ENCODE measurements at places on chromosomes 4 and X. TPM values are rescaled to one million over a fixed set of nuclear protein-coding genes. Genes with fewer than 3 reads are reported as not detected.
A peak's percentile ranks its signal among the peaks of the same experiment; 100 is the strongest.

The CXorf49 gene
- not detected for polyA plus RNA-seq

- no peaks in the 10 kb centered on the region for H3K4me1 ChIP-seq
- no peaks in the 10 kb centered on the region for H3K36me3 ChIP-seq
Observed at GRCh38 chr4:167428156-167428555, 193.9 kb upstream of the SPOCK3 start.

The SHROOM3 gene
- polyA plus RNA-seq = 21.6 TPM

DNA sequence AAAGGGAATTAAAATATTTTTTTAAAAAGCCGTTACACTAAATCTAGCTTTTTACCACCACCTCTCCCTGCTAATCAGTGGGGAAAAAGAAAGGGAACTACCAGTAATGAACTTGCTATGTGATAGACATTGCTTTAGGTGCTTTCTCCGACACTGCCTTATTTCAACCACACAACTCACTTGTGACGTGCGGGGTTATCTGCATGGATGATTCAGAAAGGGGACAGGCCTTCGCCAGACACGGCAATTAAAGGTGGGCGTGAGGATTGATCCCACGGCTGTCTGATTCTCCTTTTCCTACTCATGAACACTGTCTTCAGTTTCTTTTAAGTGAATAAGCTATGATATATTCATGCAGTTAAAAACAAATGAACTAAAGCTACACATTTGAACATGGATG lies 882 bp upstream of the CXCR3 start:
- no peaks in the 10 kb centered on the region for H3K36me3 ChIP-seq
- no peak overlapping the region for H3K27ac ChIP-seq
- H3K4me3 ChIP-seq = no peak overlapping the region
- H3K4me1 ChIP-seq = no peaks in the 10 kb centered on the region

DNA sequence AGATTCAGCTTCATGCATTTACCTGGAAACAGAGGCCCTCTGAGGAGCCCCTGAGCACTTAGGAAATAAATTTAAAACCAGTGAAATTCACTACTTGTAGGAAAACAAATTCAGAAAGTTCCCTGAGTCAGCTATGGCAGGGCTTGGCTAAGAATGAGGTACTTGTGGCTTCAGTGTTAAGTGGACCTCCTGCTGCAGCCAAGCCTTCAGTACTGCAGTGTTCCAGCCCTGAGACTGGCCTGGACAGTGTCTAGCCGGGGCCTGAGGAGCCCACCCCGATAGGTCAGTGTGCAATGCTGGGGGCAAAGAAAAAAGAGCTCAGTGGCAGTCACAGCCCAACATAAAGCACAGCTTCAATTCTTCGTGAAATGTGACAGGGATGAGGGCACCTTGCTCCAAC lies 41.9 kb downstream of the F11 start:
- H3K36me3 ChIP-seq = no peaks in the 10 kb centered on the region
- no peaks in the 10 kb centered on the region for H3K27me3 ChIP-seq
- H3K4me1 ChIP-seq = no peaks in the 10 kb centered on the region
- no peak overlapping the region for H3K4me3 ChIP-seq
- DNase-seq = no peak

- H3K27ac ChIP-seq = no peak overlapping the region
- peak; percentile 25 for DNase-seq
- H3K27me3 ChIP-seq = no peaks in the 10 kb centered on the region
- H3K4me3 ChIP-seq = no peak overlapping the region
- H3K4me1 ChIP-seq = peaks cover 6% of the 10 kb centered on the region
Observed at GRCh38 chr4:101332424-101332823, 14.9 kb downstream of the PPP3CA start.

GRCh38 chr4:139642364-139642763 lies 23.3 kb upstream of the MGST2 start:
- H3K27me3 ChIP-seq = no peaks in the 10 kb centered on the region
- H3K4me3 ChIP-seq = no peak overlapping the region
- H3K36me3 ChIP-seq = no peaks in the 10 kb centered on the region
- DNase-seq = no peak
- H3K4me1 ChIP-seq = no peaks in the 10 kb centered on the region
- H3K27ac ChIP-seq = no peak overlapping the region

The SPACA5 gene
- polyA plus RNA-seq = not detected

DNA sequence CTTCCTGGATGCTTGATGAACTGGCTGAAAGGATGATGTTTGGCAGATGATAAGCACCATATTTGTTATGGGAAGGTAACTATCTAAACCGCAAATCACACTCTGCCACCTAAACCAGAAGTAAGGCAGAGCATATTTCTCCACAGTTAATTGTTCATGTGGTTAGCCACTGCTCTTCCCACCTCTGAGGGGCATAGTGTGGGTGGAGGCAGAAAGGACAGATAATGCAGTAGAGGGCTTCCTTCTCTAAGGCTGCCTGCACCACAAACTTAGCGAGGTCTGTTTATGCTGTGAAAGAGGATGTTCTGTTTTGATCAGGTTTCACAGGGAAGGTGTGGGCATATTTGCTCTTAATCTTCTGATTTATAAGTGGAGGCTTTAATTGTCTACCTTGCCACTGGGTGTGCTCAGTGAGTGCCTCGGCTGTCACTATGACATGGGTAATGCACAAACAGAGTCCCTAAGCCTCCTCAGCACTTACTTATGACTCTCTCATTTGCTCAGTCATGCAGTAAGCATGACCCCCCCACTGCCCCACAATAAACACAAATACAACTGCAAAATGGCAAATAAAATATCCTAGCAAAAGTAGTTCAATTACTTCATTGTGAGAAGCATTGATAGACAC lies 401.0 kb downstream of the TMA16 start:
- H3K36me3 ChIP-seq = no peaks in the 10 kb centered on the region
- H3K27me3 ChIP-seq = no peaks in the 10 kb centered on the region
- H3K27ac ChIP-seq = no peak overlapping the region
- no peak overlapping the region for H3K4me3 ChIP-seq
- H3K4me1 ChIP-seq = no peaks in the 10 kb centered on the region

The KCNE5 gene
- 0.33 TPM for polyA plus RNA-seq

- no peak overlapping the region for H3K27ac ChIP-seq
- no peak overlapping the region for H3K4me3 ChIP-seq
- peak; percentile 29 for DNase-seq
- H3K36me3 ChIP-seq = no peaks in the 10 kb centered on the region
- H3K4me1 ChIP-seq = no peaks in the 10 kb centered on the region
Observed at GRCh38 chr4:55338486-55338885, 7.6 kb upstream of the SRD5A3 start.

DNA sequence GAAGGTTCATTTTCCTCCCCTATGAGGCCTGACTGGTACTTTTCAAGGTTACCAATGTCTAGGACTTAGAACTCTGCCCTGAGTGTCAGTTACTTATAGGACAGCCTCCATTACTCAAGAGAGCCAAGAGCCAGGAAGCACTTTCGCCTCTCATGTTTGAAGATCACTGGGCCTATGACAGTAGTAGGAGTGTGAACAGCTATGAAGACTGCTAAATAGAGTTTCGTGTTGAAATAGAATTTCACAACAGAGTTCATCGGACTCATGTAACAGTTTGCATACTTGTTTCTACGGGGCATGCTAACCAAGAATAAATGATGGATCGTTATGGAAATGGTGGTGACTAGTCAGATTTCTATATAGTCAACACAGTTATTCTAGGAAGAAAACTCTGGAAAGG lies 97.8 kb upstream of the GPC4 start:
- peak; percentile 20 for DNase-seq
- no peaks in the 10 kb centered on the region for H3K27me3 ChIP-seq

DNA sequence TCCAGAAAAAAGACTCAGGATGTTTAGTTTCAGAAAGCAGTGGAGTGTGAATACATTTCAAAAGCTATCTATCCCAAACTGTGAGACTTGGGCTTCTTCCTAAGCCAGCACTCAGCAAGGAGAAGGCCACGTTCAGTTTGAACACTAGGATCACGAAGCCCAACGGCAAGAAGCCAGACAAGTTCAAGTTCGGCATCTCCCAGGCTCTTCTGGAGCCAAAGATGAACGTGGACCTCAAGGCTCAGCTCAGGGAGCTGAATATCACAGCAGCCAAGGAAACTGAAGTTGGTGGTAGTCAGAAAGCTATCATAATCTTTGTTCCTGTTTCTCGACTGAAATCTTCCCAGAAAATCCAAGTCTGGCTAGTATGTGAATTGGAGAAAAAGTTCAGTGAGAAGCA lies 7.6 kb downstream of the PLAC1 start:
- H3K27ac ChIP-seq = no peak overlapping the region
- no peaks in the 10 kb centered on the region for H3K27me3 ChIP-seq
- no peaks in the 10 kb centered on the region for H3K4me1 ChIP-seq
- no peak overlapping the region for H3K4me3 ChIP-seq
- no peak for DNase-seq

- no peaks in the 10 kb centered on the region for H3K36me3 ChIP-seq
- H3K27me3 ChIP-seq = no peaks in the 10 kb centered on the region
- no peaks in the 10 kb centered on the region for H3K4me1 ChIP-seq
- H3K27ac ChIP-seq = no peak overlapping the region
- no peak for DNase-seq
Observed at GRCh38 chr4:141957416-141957815, 321.0 kb downstream of the IL15 start.

DNA sequence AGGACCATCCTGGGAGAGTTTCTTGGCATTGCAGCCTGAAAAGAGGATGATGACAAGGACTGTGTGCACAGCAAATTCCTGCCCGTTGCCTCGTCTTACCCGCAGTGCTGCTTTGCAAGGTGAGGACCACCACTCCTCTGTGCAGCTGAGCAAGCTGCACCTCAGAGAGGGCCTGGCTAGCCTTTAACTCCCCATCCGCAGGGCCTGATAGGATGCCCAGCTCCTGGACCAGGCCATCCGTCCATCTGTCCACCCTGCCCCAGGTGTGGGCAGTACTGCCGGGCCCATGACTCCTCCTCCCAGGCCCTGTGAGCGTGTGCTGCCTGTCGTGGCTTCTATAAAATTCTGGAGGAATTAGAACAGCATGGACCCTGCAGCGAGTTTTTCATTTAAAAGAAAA lies 43.9 kb upstream of the PPP2R2C start:
- H3K27me3 ChIP-seq = no peaks in the 10 kb centered on the region
- no peak for DNase-seq
- H3K4me1 ChIP-seq = peaks cover 5% of the 10 kb centered on the region

The NUP62CL gene
- 20.5 TPM for polyA plus RNA-seq

- peaks cover 34% of the 10 kb centered on the region for H3K4me1 ChIP-seq
- H3K36me3 ChIP-seq = no peaks in the 10 kb centered on the region
- H3K4me3 ChIP-seq = no peak overlapping the region
- peak overlapping the region; percentile 78 for H3K27ac ChIP-seq
- no peaks in the 10 kb centered on the region for H3K27me3 ChIP-seq
- no peak for DNase-seq
Observed at GRCh38 chr4:148210661-148211060, 231.6 kb downstream of the NR3C2 start.

The KLB gene
- polyA plus RNA-seq = not detected

DNA sequence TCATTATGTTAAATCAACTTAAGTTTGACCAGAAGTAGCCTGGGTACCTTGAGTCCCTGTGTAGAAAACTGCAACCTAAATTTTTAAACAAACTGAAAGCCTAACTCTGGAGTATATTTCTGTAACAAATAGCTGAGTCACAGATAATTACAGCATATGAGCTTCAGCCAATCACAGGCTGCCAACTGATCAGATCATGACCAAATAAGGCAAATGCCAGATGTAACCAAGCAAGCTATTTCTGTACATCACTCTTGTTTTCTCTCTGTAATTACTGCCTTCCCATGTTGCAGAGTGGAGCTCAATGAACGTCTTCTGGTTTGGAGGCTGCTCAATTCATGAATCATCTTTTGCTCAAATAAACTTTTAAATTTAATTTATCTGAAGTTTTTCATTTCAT lies 980.9 kb upstream of the DIAPH2 start:
- H3K4me1 ChIP-seq = no peaks in the 10 kb centered on the region
- no peak overlapping the region for H3K27ac ChIP-seq
- no peak overlapping the region for H3K4me3 ChIP-seq

DNA sequence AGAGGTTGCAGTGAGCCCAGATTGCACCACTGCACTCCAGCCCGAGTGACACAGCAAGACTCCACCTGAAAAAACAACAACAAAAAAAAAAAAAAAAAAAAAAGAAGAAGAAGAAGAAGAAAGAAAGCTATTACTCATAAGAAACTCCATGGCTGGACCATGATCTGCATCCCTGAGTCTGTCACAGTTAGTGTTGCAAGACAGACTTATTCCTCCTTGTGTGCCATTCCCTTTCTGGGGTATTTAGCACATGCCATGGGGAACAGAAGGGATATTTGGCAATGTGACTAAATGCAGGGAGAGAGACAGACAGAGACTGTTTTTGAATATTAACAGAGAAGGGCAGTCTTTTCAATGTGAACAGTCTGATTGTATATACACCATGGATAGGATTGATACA lies 16.7 kb upstream of the PDS5A start:
- H3K4me1 ChIP-seq = no peaks in the 10 kb centered on the region
- no peaks in the 10 kb centered on the region for H3K27me3 ChIP-seq
- no peak overlapping the region for H3K4me3 ChIP-seq
- no peaks in the 10 kb centered on the region for H3K36me3 ChIP-seq
- no peak overlapping the region for H3K27ac ChIP-seq

GRCh38 chr4:40301603-40302002 lies 33.5 kb upstream of the CHRNA9 start:
- no peak overlapping the region for H3K4me3 ChIP-seq
- no peak overlapping the region for H3K27ac ChIP-seq
- no peaks in the 10 kb centered on the region for H3K36me3 ChIP-seq
- no peaks in the 10 kb centered on the region for H3K27me3 ChIP-seq
- no peaks in the 10 kb centered on the region for H3K4me1 ChIP-seq

DNA sequence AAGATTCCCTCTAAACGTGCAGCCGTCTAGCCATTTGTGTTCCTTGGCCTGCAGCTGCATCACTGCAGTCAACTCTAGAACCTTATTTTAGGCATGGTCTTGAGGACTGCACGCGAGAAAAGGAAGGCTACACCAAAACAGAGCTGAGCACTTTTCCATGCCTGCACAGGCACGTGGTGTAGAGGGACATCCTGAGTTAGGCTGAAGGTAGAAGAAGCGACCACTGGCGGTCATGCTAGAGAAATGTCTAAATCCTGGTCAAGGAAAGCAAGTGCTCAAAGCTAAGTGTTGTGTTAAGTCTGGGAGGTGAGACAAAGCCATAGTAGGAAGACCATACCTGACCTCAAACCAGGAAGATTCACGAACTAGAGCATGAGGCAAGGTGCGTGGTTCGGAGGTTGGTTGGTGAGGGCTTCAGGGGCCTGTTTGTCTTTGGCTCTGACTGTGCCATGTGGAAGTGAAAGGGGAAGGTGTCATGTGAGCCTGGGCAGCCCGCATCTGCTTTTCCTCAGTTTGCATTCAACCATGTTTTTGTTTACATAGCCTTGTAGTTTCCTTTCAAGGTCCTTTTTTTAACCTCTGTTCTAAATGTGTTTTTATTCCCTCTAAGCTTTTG lies 203.8 kb downstream of the AASDH start:
- H3K36me3 ChIP-seq = no peaks in the 10 kb centered on the region
- H3K4me1 ChIP-seq = peaks cover 8% of the 10 kb centered on the region
- DNase-seq = no peak
- no peak overlapping the region for H3K4me3 ChIP-seq

DNA sequence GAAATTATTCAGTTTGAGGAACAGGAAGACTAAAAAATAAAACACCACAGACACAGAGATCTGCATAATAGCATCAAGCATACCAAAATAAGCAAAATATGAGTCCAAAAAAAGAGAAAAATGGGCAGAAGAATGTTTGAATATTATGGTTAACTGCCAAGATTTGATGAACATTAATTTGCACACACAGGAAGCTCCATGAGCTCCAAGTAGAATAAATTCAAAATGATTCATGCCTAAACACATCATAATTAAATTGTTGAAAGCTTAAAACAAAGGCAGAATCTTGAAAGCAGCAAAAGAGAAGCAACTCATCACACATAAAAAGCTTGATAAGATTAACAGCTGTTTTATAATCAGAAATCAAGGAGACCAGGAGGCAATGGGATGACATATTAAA lies 156.6 kb upstream of the ARSJ start:
- H3K27ac ChIP-seq = no peak overlapping the region
- H3K36me3 ChIP-seq = no peaks in the 10 kb centered on the region
- no peak overlapping the region for H3K4me3 ChIP-seq
- peak; percentile 3 for DNase-seq
- H3K27me3 ChIP-seq = no peaks in the 10 kb centered on the region

The KLHL15 gene
- polyA plus RNA-seq = 8.4 TPM
